Activated CD4-positive, alpha-beta T cell treated with anti-CD3 and anti-CD28 coated beads for 24 hours (primary cell): ENCODE measurements at places on chromosomes 2 and 18.

DNA sequence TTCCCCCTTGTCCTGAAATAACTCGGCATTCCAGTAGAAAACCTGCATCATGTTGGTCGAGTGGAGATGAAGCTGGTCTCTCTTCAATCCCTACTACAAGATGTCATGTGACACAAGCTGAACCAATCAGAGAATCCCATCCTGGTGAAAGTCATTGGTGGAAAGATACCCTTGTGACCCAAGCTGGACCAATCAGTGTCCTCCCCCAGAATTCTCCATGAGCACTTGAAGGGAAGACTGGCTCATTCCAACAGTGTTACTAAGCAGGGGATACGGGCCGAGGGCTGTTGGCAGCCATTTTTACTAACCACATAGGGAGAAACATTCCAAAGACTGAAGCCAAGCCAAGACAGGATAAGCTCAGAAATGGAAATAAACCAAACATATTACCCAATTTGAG is 298.3 kb downstream of the ICOS start:
- DNase-seq: no peak

DNA sequence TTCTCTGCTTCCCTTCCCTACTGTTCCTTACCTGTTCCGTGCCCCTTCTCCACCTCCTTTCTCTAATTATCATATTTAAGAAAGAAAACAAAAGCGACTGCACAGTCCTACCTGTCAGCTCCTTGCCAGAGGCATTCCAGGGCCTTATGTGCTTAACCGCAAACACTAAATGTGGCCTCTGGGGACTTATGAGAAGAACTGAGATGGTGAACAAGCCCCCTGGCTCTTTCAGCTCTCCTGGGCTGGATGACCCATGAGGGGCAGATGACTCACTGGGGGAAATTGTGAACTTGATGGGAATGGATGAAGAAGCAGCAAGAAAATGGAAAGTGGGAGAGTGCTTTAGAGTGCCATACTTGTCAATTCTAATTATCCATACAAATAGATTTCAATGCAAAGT is 106.3 kb upstream of the LYPD1 start:
- DNase-seq: no peak

GRCh38 chr2:238286551-238286950 is 1.9 kb downstream of the PER2 start:
- no peak for DNase-seq

- DNase-seq: no peak
Observed at GRCh38 chr2:109680523-109681297, 66.5 kb downstream of the SOWAHC start.

GRCh38 chr18:55302167-55302833 is 285.7 kb downstream of the TCF4 start:
- DNase-seq: no peak

GRCh38 chr2:69238449-69239031 is 148.5 kb downstream of the GFPT1 start:
- no peak for DNase-seq

GRCh38 chr2:168583710-168584521 is 127.8 kb downstream of the CERS6 start:
- no peak for DNase-seq

DNA sequence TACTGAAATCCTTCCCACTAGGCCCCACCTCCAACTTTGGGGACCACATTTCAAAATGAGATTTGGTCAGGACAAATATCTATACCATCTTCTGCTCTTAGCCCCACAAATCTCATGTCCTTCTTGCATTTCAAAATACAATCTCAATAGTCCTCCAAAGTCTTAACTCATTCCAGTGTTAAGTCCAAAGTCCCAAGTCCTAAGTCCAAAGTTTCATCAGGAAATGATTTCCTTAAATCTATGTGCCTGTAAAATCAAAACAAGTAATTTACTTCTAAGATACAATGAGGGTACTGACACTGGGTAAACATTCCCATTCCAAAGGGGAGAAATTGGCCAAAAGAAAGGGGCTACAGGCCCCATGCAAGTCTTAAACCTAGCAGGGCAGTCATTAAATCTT is 40.5 kb upstream of the TNP1 start:
- DNase-seq: no peak

DNA sequence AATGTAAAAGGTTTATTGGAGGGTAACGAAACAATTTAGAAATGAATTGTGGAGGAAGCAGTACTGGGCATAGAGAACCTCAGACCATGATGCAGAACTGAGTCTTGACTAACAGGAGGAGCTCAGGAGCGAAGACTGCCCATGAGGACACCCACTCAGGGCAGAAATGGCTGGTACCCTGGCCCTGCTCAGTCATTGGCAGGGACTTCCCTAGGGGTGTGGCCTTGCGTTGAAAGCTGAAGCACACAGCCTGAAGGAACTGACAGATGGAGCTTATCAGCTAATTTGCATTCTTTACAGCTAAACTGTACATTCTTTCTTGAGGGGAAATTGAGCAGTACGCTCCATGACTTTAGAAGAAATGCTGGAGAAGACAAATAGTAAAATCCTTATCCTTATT is 57.1 kb downstream of the PDK1 start:
- DNase-seq: no peak

DNA sequence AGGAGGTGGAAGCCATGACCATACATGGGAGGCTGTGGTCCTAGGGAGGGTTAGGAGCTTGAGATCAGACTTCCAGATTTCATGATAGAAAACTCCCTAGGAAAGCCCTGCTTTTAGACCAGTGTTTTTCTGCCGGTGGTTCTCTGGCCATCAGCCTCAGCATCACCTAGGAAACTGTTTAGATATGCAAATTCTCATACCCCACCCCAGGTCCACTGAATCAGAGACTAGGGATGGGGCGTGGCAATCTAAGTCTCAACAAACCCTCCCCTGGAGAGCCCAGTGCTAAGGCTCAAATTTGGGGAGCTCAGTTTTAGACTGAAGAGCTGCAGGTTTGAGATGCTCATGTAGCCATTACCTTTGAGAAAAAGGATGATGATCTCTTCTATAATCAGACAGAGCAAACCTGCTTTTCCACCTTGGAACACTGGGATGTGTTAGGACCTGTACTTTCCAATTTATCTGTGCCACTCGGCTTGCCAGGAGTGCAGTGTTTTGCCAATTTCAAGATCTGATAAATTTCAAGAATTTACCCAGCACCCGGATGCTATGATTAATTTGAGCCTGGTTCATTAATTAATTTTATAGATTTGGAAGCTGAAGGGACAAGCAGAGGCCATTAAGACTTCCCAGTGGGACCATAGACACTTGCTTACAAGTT is 31.5 kb upstream of the LYPD6B start:
- no peak for DNase-seq

DNA sequence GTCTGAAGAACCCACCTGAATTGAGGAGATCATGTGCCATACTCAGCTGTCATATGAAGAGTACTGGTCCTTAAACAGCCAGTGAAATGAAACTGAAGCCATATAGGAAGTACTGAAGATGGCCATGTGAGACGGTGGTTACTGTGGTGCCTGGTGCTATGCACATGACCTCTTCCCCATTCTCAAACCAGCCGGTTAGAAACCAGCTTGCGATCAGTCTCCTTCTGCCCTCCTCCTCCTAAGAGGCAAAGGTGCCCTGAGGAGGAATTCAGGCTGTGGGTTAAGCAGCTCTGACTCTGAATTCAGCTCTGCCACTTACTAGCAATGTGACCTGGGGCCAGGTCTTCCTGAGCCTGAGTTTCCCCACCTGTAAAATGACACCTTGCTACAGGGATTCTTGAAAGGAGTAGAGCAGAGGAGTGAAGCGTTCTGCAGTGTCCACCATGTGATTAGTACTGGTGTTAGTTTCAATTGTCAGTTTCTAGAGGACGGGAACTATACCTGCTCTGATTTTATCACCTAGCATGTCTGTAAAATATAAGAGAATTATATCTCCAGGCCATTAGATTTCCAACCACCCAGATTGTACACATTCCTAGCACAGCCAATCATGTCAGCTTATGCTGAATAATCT is 5.1 kb downstream of the FECH start:
- DNase-seq: no peak
